ENCODE measurements at places on chromosomes 3 and 15.

GRCh38 chr3:107235928-107236315, 141.3 kb upstream of the CCDC54 start:
- no peak for DNase-seq

GRCh38 chr3:66021731-66022131, 17.0 kb downstream of the MAGI1 start:
- DNase-seq: no peak

DNA sequence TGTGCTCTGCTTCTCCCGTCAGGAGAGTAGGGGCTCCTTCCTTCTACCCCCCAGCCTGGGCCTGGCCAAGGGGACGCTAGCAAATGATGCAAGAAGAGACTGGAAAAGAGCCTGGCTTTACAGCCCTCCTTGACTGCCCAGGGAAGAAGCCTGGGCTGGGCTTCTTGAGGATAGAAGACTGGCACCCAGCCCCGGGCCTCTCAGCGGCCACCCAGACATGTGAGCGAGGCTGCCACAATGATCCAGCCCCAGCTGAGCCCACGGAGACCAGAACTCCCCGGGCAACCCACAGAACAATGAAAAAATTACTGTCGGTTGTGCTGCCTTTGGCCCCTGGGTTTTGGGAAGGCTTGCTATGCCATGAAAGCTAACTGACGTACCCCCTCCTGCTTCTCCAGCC, 100.6 kb upstream of the PRR20G start:
- no peak for DNase-seq

DNA sequence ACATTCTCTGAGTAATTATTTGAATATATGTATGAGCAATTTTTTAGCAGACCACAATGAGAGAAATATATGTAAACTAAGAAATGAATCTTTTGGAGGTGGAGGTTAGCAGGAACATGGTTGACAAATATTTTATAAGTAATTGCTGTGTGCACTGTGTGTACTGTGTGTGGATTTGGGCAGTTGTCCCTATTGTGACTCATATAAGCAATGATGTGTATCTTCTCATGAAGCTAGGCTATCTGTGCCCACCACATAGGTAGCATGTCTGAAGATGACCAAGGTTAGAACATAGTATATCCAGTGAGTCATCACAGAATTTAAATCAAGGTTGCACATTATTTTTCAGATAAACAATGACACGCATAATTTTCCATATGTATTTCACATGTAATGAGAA, 713.9 kb upstream of the GBE1 start:
- no peak for DNase-seq

GRCh38 chr15:76803049-76803571, 102.0 kb downstream of the SCAPER start:
- no peak for DNase-seq

GRCh38 chr3:149572796-149573414, 84.9 kb downstream of the WWTR1 start:
- DNase-seq: no peak

GRCh38 chr15:70411143-70411863, 313.6 kb upstream of the TLE3 start:
- DNase-seq: no peak

GRCh38 chr3:190265796-190266195, 56.5 kb downstream of the CLDN1 start:
- DNase-seq: no peak

DNA sequence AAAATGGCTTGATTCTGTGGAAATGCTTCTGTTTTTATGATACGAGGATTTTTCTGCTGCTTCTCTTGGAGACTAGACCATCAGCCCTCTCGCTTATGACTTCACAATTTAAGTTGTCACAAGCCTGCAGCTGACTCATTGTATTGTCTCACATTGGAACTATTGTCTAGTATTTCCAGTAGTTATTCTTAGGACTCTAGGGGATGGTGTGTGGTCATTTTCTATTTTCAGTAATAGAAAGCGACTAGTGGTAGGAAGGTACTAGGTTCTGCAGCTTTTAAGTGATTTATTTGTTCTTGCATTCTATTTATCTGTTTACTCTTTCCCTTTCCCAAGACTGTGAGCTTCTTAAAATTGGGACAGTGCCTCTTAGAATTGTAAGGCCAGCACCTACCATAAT, 66.3 kb upstream of the CRTC3 start:
- DNase-seq: no peak

DNA sequence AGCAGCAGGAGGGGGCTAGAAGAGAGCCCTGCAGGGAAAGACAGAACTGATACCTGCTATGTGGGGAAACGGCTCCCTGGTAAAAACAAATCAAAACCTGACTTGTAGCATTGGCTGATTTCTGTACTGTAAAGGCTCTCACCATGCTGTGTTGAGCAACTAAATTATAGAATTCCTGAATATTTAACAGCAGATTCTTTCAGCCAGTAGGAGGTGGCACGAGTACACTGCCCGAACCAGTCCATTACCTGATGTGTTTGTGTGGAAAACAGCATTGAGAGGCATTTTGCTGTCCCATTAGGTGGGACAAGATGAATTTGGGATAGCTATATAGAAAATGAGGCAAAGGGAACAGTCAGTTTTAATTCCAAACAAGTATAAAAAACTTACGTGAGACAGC, 201.2 kb downstream of the ATP10A start:
- no peak for DNase-seq

GRCh38 chr3:3998140-3998922, 199.1 kb downstream of the LRRN1 start:
- no peak for DNase-seq

GRCh38 chr3:59882746-59883145, 832.9 kb upstream of the CFAP20DC start:
- DNase-seq: no peak

- no peak for DNase-seq
Measured at GRCh38 chr3:61813636-61814035, 252.3 kb downstream of the PTPRG start.

GRCh38 chr3:108062051-108062450, 28.8 kb downstream of the CD47 start:
- DNase-seq: no peak

DNA sequence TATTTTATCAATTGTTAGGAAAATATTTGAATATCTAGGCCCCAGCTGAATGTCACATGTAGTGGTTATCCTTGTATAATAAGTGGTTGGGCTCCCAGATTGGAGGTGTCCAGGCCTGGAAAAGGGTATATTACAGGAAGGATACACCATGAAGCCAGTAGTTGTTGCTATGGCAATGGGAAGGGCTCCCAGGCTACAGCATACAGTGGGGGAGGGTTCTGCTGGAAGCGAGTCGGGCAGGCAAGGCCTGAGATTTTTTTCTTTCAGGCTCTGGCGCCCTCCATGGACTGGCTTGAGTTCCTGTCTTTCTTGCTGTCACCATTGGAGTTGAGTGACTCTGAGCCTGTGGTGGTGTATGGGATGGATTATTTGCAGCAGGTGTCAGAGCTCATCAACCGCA, 8.9 kb downstream of the ECE2 start:
- no peak for DNase-seq

DNA sequence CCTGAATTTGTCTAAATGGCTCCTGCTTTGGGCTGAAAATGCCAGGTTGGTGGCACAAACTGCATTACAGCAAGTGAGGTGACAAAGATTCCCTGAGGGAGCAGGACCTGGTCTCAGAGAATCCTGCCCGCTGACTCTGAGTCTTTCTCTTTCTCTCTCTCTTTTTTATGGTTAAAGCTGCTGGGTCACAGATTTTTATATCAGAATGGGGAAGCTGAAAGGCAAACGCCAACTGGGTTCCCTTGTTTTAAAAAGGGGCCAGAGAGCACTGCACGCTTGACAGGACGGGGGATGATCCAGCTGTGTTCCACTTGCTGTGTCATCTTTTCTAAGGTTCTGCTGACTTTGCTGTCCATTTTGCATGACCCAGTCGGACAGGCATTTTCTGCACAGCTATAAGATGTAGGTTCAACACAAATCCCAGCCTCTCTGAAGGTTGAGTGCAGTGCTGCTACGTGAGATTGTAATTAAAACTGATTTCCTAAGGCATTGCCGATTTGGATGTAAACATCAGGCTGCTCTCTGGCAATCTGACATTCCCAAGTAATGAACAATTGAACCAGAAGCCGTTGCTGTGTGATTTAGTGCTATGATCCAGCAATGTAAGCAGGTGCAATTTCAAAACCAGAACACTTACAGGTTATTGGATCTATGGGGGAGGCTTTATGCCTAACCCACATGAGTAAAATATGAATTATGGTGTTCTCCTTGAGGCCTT, 25.8 kb downstream of the ARHGEF3 start:
- DNase-seq: no peak

DNA sequence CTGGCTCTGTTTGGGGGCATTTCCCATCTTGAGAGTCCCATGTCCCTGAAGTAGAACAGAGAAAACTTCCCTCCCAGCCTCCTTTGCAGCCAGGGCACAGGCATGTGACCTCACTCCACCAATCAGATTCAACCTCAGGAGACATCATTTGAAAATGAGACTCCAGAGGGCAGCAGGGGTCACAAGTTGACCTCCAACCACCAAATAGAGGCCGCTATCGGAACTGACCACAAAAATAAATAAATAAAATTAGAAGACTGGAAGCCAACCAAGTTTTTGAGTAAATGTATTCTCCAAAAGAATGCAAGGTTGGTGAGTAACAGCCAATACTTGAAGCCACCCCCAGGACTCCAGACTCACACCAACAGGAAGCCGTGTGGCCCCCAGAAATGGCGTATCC, 106.5 kb downstream of the CHSY1 start:
- DNase-seq: no peak

DNA sequence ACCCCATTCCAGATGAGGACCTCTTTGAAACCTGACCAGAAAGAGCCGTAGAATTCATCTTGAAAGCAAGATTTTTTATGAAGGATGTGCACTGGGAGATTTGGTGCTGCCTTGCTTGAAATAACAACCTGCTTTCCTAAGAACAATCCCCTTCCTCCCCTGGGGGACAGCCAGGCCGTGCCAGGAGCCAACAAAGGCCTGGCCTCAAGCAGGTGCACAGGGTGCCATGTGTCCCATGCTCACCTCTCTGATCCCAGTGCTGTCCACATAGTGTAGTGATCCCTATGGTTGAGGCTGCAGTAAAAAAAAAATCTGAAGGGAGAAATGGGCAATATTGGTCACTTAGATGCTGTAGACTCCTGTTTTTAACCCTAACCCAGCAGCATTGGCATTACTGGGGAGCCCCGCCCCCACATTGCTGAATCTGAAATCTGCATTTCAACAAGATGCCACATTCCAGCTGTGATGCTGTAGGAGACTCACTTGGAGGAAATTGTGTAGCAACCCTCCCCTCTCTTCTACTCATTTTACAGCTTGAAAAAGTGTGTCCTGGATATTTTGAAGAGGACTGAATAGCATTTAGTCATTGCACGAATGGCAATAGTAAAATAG, 171.2 kb downstream of the APBA2 start:
- no peak for DNase-seq

GRCh38 chr15:82551646-82552247, 11.5 kb upstream of the RPS17 start:
- no peak for DNase-seq

GRCh38 chr15:68188647-68189046, 16.5 kb downstream of the CALML4 start:
- DNase-seq: no peak

GRCh38 chr15:91535856-91536500, 317.5 kb upstream of the SLCO3A1 start:
- DNase-seq: no peak

DNA sequence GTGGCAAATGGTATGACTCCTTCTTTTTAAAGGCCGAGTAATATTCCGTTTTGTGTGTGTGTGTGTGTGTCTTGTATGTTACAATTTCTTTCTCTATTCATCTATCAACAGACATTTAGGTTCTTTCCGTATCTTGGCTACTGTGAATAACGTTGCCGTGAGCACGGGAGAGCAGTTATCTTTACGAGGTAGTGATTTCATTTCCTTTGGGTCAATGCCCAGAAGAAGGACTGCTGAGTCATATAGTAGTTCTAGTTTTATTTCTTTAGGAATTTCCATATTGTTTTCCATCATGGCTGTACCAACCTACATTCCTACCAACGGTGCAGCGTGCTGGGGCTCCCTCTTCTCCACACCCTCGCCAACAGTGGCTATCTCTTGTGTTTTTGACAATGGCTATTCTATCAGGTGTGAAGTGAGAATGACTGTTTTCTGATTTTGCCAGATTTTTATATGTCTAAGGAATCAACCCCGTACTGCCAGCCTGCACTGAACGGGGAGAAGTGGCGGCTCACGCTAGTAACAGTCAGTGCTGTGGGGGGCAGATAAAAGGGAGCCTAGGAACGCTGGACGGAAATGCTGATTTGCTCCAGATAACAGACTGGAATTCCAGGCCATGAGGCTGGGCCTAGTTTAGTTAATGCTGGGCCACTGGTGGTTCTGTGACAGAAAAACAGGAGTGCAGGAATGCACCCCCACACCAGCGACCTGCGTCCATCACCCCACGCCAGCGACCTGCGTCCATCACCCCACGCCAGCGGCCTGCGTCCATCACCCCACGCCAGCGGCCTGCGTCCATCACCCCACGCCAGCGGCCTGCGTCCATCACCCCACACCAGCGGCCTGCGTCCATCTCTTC, 168.1 kb downstream of the XXYLT1 start:
- DNase-seq: no peak

Measured in cortex of kidney (tissue), 1 donor.